ENCODE measurements at places on chromosomes 2 and 18.
A peak's percentile ranks its signal among the peaks of the same experiment; 100 is the strongest.

GRCh38 chr2:159146996-159147666 lies 139.4 kb downstream of the WDSUB1 start:
- DNase-seq = peak; percentile 76

- DNase-seq = no peak
Measured at GRCh38 chr2:88621432-88621831, 5.8 kb downstream of the EIF2AK3 start.

DNA sequence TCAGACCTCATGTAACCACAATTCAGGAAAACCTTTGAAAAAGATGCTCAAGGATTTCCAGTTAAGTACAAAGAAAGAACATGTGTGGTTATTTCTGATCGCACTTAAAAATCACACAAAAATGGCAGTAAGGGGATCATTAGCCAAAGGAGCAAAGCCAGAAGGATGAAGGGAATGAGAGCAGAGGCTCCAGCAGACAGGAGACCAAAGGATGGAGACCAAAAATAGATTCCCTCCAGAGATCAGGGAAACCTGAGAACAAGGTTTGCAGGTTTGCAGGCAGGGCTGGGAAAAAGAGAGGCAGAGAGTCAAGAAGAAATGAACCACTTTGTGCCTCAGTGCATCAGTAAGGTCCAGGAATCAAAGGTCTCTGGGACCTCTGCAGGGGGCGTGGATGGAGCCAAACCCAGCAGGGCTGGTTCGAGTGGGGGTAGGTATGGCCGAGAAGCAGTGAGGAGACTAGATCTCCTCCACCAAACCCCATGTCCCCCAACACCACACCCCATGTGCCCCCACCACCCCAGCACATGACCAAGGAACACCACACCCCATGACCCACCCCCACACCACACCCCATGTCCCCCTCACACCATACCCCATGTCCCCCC lies 98.5 kb upstream of the GPC1 start:
- no peak for DNase-seq

DNA sequence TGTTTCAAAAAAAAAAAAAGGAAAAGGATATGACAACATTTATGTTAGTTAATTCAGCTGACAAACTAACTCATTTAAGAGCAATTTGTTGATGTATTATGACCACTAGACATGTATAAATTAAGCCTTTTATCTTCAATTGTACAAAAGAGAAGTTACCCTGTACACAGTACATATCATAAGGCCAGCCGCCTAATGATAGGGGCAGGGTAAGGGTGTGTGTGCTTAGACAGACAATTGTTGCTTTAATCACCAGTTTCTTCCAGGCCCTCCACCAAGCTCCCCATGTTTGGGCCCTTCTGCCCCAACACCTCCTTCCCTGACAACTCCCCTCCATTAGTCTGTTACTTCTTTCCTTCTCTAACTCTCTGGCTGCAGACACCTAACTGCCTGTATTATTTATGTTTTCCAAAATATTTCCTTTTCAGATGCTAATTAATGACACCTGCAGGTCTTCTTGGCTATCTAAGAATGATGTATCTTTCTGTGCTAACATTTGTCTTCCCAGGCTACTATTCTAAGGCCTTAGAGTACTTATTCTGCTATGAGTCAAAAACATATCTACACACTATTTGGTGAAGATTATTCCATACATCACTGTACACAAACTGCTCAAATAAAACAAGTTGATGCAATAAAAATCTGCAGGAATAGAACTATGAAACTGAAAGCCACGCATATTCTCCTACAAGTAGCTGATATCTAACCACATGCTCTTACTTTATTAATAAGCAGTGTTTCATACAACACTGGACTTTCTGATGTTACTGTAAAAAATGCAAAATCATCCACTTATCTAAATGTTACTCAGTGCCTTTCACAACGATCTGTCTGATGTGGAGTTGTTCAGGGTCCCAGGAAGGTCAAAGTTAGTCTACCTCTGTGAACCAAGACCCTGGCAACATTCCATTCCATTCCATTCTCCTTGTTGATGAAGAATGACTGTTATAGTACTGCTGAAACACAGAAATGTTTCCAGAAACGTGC lies 26.4 kb downstream of the TMEM131 start:
- DNase-seq = no peak

GRCh38 chr18:40849886-40850285 lies 1105.1 kb upstream of the PIK3C3 start:
- peak; percentile 55 for DNase-seq

DNA sequence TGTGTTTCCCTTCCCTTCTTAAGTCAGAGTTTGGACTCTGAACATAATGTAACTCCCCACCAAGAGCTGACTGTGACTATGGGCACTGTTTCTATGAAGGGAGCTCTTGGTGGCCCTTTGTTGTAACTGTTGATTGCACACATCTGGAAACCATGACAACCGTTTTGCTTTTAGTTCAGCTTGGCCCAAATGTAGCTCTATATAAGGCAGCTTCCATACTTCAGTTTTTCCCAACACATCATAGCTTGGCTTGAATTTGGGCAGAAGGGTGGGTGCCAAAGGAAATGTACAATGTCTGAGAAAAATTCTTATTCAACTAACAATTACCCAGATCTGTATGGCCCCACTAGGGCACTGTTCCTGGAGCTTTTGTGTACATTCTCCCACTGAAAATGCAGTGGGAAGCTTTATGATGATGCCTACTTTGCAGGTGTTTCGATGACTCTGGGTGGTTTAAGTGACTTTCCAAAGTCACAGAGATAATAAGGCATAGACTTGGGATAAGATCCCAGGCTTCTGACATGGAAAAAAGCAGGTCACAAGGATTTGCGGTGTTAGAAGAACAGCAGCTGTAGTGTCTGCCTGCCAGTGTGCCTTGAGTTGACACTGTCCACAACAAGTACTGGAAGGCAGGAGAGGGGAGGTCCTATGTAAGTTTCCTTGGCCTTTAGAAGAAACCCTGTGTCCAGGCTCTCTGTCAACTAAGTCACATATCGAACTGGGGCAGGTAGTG lies 2.4 kb upstream of the CETN1 start:
- peak; percentile 98 for DNase-seq

GRCh38 chr2:49154140-49154539 lies at the start of gene FSHR:
FSHR (minus strand) TSS chr2:49154515; CDS start chr2:49154417, 98 bp downstream.
- no peak for DNase-seq

- DNase-seq = peak; percentile 68
Measured at GRCh38 chr2:216855605-216856004, 4.3 kb downstream of the TNP1 start.
